Chondrocyte (in vitro differentiated cells): ENCODE measurements at places on chromosomes 7 and 10.

DNA sequence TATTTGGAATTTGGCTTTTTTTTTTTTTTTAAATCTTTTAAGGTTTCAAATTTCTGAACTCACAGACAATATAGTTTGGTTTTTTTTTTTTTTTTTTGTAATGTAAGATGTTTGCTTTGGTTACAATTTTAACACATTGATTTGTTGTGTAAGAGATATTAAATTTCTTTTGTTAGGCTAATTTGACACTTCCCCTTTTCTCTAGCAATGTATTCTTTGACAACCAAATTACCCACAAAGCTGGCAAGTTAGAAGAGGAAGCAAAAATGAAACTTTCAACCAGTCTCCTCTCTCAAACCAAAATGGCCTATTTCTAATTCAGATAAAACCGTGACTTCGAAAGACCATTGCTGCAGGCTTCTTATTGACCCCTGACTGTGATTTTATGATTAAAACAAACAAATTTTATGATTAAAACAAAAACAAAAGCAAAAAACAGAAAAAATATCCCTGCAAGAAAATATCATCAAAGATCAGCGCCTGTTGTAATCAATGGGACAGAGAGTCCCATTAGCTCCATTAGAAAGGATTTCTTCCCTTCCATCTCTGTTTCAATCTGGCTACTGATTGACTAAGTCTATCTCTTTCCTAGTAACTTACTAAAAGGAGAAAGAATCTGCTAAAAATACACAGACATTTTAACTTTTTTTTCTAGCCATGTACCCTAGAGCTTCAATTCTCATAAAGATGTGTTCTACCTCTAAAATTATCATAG lies 489.2 kb downstream of the MDFIC start:
- no peak for DNase-seq

DNA sequence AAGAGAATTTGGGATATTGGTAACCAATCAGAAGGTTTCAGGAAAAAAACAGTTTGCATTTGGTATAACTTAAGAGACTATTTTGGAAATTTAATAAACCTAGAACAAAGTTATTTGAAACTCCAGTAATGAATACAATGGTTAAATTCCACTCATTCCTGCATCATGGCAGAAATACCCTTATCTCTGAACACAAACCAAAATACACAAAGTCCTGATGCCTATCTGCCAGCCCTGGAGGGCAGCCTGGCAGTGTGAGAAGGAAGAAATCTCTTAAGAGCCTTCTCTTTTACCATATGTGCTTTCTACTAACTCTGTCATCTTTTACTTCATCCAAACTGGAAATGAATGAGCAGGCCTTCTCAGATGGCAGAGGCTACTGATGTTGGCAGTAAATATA lies 147.1 kb upstream of the LYZL1 start:
- DNase-seq: no peak

DNA sequence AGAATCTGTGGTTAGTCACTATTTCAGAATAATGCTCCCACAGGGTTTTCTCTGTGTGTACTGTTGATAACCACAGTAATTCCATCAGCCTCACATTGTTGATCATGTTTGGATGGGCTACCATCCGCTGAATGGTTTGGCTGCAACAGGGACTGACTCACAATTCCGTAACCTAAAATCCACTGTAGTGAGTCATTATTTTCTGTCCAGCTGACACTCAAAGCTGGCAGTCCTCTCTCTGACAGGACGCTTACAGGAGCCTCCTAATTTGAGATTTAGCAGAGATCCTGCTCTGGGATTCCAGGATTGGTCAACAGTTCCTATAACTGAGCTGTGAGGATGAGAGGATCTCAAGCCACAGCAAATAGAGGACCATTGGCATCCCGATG lies 32.7 kb downstream of the VWA2 start:
- no peak for DNase-seq

DNA sequence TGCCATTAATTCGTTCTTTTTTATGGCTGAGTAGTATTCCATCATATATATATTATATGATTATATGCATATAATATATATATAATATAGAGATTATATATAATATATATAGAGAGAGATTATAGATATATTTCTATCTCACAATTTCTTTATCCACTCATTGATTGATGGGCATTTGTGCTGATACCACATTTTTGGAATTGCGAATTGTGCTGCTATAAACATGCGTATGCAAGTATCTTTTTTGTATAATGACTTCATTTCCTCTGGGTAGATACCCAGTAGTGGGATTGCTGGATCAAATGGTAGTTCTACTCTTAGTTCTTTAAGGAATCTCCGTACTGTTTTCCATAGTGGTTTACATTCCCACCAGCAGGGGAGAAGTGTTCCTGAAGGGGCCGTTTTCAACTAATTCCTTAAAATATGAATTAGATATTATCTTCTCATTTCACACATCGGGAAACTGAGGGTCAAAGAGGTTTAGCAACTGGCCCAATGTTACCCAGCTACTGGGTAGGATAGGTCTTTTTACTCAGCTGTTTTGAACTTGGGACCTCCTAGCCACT lies 16.5 kb downstream of the NFE2L3 start:
- no peak for DNase-seq

GRCh38 chr10:2631557-2632205 lies 435.7 kb upstream of the PFKP start:
- no peak for DNase-seq

DNA sequence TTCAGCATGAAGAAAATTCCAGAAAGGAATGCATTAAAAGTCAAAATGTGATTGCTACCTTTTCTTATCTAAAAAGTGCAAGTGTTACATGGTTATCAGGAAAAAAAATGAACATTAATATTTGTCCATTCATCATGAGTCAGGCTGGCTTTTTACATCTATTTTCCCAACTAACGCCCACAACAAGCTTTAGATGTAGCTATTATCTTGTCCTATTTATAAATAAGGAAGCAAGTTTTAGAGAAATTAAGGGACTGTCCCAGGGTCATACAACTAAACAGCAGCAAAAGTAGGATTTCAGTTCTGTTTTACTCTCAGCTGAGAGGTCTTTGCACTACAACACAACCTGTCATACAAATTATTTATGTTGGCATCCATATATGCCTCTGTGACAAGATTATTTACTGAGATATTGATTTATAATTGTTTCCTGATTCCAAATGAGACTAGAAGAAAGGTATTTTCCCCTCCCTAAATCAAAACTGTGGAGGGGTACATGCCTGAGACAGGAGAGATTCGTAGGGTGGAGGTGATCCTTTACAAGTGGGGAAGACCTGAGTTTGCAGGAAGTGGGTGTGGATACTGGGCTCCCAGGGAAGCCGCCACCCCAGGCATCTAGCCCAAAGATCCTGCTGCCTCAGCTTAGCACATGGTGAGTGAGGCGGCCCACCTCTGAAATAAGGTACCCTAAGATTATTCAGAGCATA lies 57.2 kb upstream of the ARID5B start:
- no peak for DNase-seq

- DNase-seq: no peak
These were observed 64.7 kb downstream of the CDK14 start for GRCh38 chr7:90660819-90661218.

- no peak for DNase-seq
These were observed 124.5 kb downstream of the TMEM168 start for GRCh38 chr7:112665709-112666108.

DNA sequence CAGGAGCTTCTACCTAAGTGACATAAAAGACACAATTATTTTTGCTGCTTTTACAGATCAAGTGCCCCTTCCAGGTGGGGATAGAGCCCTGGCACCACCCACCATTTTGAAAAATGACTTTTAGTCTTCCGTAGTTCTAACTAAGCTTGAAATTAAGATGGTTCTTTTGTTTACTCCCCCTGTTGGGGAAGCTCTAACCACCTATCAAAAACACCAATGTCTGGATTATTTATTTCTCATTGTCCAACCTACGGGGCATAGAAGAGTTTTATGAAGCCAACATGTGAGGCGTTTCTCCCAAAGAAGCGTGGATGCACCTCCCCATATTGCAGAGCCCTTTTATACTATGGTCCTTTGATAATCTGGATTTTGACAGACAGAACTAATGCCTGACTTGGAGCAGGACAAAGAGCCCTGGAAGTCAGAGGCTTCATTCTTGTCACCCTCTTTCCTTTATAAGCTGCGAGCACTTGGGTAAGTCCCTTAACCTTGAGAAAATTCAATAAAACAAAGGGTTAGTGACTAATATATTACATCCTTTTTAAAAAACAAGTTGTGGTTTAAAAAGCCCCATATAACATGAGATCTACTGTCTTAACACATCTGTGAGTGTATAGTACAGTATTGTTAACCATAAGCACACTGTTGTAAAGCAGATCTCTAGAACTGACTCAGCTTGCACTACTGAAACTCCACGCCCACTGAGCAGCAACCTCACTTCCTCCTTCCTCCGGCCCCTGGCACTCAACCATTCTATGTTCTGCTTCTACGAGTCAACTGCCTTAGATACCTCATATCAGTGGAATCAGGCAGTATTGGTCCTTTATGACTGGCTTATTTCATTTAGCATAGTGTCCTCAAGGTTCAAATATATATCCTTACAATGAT lies 67.5 kb downstream of the ATXN7L1 start:
- DNase-seq: no peak

DNA sequence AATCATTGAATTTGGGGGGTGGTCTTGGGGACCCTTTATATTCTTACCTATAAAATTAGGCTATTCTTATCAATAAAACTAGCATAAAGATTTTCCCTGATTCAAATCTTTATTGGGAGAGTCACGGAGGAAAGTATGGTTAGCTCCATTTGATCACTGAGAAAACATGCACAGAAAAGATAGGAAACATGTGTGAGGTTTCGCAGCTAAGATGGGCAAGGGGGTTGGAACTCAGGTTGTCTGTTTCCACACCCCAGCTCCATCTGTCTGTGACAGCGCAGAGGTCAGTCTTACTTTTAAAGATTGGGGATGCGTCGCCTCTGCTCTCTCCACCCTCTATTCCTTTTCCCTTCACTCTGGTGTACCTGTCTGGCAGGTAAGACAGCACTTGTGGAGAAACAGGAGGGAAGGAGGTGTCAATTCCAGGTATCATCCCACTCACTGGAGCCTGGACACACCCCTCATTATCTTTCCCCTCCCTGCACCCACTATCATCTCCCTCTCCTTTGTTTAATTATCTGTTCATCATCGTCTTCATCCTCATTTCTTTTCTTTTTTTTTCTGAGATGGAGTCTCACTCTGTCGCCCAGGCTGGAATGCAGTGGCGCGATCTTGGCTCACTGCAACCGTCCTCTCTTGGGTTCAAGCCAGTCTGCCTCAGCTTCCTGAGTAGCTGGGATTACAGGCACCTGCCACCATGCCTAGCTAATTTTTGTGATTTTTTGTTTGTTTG lies 2.4 kb upstream of the DENND10 start:
- no peak for DNase-seq

GRCh38 chr7:48118041-48118440 lies 29.0 kb downstream of the UPP1 start:
- DNase-seq: no peak

- peak; percentile 75 for DNase-seq
These were observed 35.8 kb downstream of the ZFAND2A start for GRCh38 chr7:1124164-1124563.

GRCh38 chr10:17698696-17699095 lies 53.3 kb upstream of the TMEM236 start:
- no peak for DNase-seq

DNA sequence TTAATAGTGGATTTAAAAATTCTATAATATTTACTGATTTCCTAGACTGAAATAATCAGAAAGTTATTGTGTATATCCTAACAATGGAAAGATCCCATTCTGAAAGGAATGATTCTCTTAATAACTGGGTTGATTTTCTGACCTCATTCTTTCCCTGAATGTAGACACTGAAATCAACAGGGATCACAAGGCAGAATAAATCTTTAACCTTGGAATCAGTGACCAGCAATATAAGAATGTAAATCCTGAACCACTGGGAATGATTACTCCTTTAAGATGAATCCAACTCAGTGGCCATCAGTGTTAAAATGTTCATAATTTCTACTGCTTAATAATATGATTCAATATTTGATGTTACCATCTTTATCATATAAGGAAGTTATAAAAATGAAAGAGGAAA lies 47.6 kb downstream of the ANKRD26 start:
- no peak for DNase-seq

DNA sequence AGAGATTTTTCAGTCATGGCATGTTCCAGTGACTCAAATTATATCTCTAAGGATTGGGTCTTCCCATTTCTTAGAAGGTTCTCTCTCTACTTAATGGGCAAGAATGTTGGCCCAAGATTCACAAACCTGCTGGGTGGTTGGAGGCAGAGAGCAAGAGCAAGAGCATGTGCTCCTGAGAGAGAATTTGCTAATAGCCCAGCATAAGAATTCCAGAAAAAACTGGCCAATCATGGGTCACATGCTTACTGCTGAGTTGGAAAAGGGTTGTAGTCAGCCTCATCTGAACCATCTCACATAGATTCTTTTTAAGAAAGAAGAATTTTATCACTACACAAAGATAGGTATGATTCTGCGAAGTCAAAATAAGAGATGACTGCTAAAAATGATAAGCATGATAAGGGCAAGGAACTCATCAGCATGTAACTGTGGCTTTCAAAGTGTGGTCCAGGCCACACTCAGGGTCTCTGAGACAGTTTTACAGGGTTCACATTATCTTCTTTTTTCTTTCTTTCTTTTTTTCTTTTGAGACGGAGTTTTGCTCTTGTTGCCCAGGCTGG lies 8.2 kb upstream of the VCL start:
- DNase-seq: no peak

DNA sequence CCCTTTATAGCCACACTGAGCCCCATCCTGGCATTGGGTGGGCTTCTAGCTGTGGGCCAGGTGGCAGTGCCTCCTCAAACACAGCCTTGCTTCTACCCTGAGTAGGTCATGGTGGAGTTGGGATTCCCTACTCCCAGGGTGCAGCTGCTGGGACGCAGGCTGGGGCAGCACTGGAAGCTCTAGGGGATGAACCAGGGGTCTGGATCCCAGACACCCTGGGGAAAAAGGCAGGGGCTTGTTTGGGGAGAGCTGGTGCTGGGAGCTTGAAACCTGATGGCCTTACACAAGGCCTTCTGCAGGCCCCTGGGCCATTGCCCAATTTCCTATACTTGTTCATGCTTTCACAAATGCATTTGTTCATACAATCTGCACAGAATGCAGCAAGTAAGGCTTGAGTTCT lies 103.7 kb upstream of the CTBP2 start:
- no peak for DNase-seq

DNA sequence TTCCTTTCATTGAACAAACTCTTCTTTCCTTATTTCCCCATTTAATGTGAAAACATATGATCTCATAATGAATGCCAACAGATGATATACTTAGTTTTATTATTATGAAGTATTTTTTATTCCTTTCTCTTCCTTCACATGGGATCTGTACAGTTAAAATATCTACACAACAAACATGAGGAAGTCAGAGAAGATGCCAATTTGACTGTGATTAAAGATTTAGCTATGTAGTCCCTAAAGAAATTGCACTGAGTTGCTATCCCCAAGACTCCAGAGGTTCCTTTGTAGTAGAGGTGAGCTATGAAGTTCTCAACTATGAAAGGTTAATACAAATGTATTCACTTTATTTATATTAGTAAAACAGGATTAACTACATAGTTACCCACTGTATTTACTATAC lies 60.6 kb upstream of the LRRN3 start:
- DNase-seq: no peak

DNA sequence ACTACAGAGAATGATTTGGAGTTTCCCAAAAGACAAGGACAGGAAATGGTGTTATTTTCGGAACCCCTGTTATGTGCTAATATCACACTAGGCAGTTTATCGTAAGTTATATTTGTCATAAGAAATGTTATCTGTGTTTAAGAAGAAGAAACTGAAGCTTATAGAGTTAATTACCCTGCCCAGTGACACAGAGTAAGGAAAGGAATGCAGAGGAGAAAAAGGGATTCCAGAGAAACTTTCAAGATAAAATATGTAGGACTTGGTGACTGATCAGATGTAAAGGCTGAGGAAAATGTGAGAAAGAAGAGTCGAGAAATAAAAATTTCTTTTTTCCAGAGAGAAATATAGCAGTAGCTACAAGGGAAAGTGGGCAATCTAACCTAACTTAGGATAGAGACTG lies 63.5 kb upstream of the ZNF746 start:
- no peak for DNase-seq
